ENCODE measurements at places on chromosomes 2 and 18.

- DNase-seq, result no peak
These were observed 16.1 kb upstream of the STAT4 start for GRCh38 chr2:191166756-191167445.

DNA sequence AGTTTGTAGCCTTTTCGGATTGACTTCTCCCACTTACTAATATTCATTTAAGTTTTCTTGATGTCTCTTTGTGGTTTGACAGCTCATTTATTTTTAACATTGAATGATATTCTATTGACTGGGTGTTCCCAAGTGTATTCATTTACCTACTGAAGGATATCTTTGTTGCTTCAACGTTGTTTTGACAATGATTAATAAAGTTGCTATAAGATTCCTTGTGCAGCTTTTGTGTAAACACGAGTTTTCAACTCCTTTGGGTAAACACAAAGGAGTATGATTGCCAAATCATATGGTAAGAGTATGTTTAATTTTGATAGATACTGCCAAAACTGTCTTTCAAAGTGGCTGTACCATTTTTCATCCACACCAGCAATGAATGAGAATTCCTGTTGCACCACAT is 1200.9 kb downstream of the DSC3 start:
- no peak for DNase-seq

GRCh38 chr2:101622210-101623030 is 75.1 kb upstream of the MAP4K4 start:
- DNase-seq, result peak; percentile 10

GRCh38 chr2:112142525-112143078 is 4.4 kb downstream of the FBLN7 start:
- no peak for DNase-seq

DNA sequence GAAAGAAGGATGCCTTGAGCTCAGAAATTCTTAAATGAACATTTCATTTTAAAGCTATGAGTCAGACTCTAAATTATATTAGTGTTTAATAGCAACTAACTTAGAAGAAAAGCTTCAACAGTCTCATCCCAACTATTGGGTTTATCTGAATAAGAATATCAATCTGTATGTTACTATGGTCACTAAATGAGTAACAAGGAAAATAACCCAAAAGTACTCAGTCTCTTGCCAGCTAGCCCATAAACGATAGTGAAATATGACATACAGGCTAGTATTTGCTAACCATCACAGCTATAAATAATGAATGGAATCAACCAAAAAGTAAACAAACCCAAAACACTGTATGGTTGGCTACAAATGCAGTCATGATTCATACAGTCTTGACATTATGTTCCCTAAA is 174.9 kb downstream of the RAB3GAP1 start:
- DNase-seq, result no peak

GRCh38 chr2:3065928-3066327 is 311.7 kb downstream of the EIPR1 start:
- DNase-seq, result no peak

DNA sequence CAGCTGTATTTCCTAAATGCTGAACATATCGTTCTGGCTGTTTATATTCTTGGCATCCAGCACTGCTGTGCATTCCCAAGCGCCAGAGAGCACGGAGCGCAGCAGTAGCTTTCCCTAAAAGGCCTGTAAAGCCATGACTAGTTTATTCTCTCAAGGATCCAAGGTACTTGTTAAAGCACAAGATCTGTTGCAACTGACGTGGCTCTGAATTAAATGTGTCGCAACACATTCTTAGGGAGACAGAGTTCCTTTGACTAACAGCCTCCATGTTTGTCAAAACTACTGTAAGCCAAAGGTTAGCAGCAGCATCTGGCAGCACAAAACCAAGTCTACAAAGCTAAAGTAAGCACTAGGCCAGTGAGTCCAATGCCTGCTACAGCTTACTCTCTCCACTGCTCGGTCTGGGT is 188.6 kb upstream of the FN1 start:
- DNase-seq, result no peak

- no peak for DNase-seq
These were observed 24.2 kb upstream of the ZDBF2 start for GRCh38 chr2:206250041-206250897.

DNA sequence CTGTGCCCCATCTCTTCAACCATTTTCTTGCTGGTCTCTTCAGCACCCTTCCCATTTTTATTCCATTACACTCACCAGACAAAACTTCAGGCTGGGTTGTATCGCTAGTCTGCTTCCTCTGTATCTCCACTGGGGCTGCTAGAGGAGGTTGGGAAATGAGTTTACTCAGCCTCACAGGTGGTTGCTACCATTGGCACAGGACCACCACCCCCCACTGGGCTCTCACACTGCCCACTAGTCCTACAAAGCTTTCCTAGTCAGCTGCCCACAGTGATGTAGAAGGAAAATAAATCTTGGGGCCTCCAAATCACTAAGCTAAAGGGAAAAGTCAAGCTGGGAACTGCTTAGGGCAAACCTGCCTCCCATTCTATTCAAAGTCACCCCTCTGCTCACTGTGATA is 12.3 kb upstream of the IL1B start:
- DNase-seq, result no peak

DNA sequence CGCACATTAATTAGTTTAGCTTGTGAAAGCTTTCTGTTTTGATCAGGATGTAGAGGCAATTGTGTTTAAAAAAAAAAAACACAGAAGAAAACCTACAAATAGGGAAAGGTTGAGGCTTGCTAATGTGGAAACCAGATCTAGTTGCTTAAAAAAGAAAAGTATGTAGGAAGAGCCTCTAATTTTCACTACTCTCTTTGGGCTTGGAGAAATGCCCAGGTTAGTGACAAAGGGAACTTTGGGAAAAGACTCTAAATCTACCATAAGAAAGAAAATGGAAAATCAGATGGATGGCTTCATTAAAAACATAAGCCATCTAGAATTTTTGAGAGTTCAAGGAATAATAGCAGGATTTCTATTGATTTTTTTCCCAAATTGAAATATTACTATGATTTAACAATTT is 47.3 kb upstream of the SLC38A11 start:
- no peak for DNase-seq

DNA sequence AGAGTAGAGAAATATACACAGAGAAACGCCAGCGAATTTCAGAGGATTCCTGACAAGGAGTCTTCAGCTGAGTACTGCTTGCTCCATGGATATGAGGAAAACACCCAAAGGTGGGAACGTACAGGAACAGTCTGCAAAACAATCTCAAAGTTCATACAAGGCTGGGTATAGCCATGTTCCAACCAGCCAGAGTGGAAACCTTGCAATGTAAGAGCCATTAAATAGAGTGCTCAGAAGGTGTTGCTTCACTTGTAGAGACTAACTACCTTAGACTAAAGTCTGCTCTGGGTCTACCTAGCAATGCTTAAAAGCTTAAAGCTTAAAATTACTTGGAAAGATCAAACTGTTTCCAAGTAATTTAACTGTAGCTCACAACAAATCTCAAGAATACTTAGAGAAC is 6.0 kb downstream of the FANCL start:
- no peak for DNase-seq

DNA sequence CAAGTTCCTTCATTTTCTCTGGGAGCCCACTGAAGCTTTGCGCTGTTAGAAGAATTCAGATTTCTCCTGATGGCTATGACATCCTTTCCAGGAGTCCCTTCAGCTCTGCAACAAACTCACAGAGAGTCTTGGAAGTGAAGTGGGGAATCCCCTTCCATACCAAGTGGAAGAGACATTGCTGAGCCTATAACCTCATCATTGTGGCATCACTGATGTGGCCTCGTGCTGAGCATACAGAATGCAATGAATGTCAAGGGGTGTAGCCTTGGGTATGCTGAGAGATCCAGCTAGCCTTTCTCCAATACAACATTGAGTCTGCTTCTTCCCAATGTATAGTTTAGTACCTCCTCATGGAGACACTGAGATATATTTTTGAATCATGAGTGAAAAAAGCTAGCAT is 311.1 kb upstream of the RAB12 start:
- DNase-seq, result no peak

GRCh38 chr2:206240327-206240726 is 34.1 kb upstream of the ZDBF2 start:
- no peak for DNase-seq

DNA sequence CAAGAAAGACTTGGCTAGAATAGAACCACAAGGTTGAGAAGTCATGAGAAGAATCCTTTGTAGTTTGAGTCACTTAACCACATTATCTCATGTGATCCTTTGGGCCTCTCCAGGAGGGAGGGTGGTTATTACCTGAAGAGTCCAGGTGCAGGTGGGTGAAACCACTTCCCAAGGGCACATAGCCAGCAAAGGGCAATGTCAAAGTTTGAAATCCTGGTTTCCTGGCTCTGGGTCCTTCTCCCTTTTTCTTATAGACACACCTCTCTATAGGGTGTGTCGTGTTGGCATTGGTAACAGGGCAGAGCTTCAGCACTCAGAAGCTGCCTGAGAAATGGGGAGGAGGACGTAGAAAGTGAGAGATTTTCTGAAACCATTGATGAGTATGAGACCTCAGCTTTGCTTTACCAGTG is 137.9 kb downstream of the MGAT5 start:
- DNase-seq, result no peak

DNA sequence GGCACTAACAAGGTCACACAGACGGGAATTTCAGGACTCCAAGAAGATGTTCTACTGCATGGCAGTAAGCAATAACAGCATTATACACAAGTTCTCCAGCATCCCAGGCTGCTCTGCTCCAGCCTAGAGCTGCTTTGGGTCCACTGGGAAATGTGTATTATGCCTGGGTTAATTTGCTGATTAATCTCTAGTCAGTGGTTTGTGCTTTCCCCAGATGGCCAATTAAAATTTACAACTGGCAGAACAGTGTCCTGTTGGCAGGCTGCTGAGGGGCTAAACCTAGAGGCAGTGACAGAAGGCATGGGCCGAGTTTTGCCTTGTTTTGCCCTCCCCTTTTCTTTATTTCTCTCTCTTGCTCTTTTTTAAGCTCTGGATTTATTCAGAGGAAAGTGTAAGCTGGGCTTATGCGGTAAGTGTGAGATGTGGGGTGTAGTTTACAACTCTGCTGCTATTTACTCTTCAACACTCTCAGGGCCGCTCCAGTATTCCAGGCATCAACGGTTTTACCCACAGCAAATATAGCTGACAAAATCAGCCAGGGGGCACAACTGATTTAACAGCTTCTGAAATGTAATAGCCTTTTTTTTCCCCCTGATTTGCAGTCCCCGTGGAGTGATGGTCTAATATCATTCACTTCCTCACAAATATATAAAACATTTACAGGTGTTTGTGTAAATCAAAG is 348.0 kb downstream of the GPD2 start:
- no peak for DNase-seq

GRCh38 chr2:216428618-216429350 is 16.5 kb downstream of the SMARCAL1 start:
- no peak for DNase-seq

- no peak for DNase-seq
These were observed 132.9 kb downstream of the NR4A2 start for GRCh38 chr2:156199588-156199987.

GRCh38 chr2:217121565-217121964 is 261.7 kb upstream of the TNP1 start:
- no peak for DNase-seq

DNA sequence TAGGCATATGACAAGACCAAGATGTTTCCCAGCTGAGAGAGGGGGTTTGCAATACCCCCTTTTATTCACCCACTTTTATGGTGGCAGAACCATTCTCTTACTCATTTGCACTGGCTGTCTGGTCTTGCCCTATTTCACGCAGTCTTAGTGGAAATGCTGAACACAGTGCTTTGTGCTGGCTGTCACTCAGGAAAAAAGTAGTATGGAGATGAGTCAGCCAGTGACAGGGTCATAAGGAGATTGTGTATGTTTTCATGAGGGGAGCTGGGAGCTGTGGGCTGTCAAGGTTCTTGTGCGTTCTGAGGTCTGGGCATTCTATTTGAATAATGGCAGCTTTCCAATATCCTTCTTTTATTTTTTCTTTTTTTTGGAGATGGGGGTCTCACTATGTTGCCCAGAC is 10.9 kb upstream of the CNRIP1 start:
- DNase-seq, result no peak

DNA sequence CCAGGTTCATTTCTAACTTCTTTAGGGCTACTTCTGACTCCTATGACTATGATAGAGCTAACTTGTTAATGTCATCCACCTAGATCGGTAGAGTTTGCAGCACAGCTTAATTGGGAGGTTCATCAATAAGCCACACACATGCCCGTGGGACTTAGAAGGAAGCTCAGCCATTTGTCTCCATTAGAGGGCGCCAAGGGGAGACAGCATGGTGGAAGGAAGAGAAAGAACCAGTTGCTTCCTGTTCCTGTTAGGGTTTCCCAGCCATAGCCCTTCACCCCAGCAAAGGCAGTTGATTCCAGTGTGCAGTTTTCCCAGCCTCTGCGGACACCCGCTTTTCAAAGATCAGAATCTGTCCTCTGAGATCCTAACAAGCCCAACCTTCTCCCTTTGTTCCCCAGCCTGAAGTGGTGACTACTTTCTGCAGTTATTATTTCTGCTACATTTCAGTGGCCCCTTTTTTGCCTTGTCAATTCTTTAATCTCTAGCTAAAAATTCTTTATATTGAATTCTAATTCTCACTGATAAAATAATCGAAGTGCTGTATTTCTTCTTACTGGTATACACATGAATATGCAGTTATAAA is 30.3 kb downstream of the MAIP1 start:
- DNase-seq, result no peak

GRCh38 chr2:189426886-189427285 is 14.4 kb upstream of the WDR75 start:
- no peak for DNase-seq
